ENCODE measurements at places on chromosomes 5 and 9.

- DNase-seq, result no peak
Observed at GRCh38 chr9:129068990-129069861, 11.7 kb upstream of the DOLPP1 start.

GRCh38 chr5:123949807-123950340, 437.9 kb downstream of the CSNK1G3 start:
- no peak for DNase-seq

GRCh38 chr5:171093598-171093997, 215.4 kb upstream of the TLX3 start:
- DNase-seq, result no peak

DNA sequence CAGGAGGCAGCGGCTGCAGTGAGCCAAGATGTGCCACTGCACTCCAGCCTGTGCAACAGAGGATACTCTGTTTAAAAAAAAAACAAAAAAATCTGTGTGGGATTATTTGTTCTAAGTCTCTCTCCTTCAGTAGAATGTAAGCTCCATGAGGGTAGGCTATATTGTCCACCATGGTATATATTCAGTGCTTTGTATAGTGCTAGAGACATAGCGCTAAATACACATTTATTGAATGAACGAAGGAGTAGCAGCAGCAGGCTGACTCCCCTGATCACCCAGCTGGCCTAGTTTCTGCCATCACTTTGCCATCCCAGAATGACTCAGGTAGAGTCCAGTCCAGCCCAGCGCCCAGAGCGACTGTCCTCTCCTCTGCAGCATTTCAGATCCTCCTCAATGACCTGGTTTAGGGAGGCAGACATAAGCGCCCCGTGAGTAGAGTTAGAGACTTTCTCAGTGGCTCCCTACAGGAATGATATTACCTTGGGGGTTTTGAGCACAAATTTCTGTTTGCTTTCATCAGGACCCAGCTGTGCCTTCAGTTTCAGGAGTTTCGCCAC, 716 bp downstream of the HARS1 start:
- DNase-seq, result no peak

- no peak for DNase-seq
Observed at GRCh38 chr5:15502208-15502607, 2.2 kb downstream of the FBXL7 start.

GRCh38 chr5:123264394-123264793, 158.8 kb downstream of the CEP120 start:
- no peak for DNase-seq

DNA sequence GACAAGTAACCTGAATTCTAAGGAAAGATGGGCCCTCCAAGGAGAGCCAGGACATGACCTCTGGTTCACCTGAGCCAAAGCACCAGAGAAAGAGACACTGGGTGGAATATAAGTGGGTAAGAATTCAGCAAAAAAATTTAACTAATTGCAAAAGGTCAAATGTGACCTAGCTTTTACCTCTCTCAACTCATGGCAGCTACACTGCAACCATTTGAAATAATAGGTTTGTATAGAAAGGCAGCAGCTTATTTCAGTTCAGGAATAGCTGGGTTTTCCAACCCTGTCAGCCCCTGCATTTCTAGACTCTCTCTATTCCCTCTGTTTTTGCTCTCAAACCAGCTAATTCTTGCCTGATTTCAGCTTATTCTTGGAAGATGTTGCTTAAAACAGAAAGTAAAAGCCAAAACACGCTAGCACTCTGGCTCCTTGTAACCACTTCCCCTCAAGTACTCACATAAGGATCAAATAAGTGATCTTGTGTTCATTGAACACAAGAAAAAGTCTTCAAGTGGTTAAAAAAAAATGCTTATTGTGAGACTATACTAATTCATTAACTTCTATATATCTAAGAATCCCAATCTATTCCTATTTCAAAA, 101.1 kb upstream of the NR4A3 start:
- DNase-seq, result no peak

DNA sequence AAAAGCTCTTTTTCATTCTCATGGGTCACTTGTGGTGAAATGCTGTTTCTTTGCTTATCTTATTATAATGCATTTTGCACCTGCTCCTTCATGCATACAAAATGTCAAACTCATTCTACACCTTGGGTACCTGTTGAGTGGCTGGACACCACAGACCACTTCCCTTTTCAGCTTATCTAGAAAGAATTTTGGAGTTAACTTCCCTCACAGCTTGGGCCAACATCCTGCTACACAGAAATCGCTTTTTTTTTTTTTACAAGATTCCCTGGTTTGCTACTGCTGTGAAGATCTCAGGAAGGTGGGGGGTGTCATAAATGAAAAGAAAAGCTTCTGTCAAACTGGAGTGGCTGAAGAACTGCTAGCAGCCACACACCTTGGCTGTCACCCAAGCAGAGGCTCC, 2.6 kb downstream of the REXO4 start:
- DNase-seq, result no peak

- DNase-seq, result no peak
Observed at GRCh38 chr5:36901856-36902255, 25.3 kb downstream of the NIPBL start.

- no peak for DNase-seq
Observed at GRCh38 chr5:43016217-43016779, 23.8 kb downstream of the ANXA2R start.

DNA sequence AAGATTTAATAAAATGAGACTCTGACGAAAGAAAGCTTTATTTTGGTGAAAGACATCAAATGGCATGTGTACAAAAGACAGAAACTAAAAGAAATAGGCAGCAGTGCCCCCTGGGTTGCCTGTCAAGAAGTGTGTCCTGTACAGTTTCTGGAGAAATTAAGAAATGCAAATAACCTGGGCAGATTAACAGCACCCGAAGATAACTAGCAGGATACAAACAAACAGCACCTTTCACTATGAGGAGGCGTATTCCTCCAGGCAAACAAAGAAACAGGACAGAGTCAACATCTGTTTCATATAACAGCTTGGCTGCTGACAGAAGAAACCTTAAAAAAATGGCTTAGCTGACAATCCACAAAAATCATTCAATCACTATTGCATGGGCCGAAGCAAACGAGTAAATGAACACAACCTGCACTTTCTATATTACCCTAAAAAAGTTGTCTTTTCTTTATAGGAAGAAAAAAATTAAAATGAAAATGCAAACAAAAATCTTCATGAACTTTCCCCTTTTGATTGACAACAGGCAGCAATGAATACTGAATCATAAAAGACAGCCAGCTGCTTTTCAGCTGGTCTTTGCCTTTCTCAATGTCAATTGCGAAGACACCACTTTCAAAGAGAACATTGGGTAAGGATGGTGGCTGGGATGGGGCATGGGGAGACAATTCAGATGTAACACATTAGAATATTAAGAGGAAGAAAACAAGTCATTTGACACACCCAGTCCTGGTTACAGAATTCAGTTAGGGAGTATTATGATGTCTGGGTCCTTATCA, 162.1 kb downstream of the ARL15 start:
- no peak for DNase-seq

GRCh38 chr5:96344678-96345577, 88.1 kb downstream of the PCSK1 start:
- no peak for DNase-seq

- DNase-seq, result no peak
Observed at GRCh38 chr5:135975122-135975521, 20.3 kb upstream of the LECT2 start.

DNA sequence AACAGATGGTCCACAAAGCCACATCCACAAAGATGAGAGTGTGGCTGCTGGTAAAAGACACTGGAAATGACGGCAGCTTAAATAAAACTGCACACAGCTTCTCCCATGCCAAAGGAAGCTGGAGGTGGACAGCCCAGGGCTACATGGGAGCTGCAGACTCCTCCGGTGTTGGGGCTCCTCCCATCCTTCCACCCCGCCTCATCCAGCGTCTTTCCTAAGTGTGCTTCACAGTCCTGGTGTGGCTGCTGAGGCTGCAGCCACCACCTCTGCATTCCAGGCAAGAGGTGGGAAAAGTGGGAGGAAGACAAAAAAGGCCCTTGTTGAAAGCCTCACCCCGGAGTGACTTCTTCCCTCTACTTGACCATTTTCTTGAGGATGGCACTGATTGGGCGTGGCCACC, 37.0 kb upstream of the IRX4 start:
- DNase-seq, result no peak

GRCh38 chr9:86128235-86128822, 29.0 kb upstream of the GOLM1 start:
- no peak for DNase-seq

GRCh38 chr9:93898502-93899426, 56.4 kb downstream of the BARX1 start:
- DNase-seq, result no peak

GRCh38 chr5:139524940-139525585, 36.1 kb upstream of the UBE2D2 start:
- DNase-seq, result no peak

DNA sequence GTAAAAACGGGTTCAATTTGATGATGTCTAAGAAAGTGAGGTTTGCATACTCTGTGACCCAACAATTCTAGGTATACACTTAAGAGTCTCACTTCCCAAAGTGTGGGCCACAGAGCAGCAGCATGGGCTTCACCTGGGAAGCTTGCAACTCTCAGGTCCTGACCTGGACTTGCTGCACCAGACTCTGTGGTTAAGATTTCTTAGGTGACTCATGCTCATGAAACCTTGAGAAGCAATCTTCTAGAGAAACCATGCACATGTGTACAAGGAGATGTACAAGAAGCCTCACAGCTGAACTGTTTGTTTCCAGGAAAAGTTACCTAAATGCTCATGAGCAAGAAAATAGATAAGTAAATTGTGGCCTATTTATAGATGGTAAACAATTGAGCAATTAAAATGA, 30.0 kb downstream of the DNAJC21 start:
- no peak for DNase-seq

DNA sequence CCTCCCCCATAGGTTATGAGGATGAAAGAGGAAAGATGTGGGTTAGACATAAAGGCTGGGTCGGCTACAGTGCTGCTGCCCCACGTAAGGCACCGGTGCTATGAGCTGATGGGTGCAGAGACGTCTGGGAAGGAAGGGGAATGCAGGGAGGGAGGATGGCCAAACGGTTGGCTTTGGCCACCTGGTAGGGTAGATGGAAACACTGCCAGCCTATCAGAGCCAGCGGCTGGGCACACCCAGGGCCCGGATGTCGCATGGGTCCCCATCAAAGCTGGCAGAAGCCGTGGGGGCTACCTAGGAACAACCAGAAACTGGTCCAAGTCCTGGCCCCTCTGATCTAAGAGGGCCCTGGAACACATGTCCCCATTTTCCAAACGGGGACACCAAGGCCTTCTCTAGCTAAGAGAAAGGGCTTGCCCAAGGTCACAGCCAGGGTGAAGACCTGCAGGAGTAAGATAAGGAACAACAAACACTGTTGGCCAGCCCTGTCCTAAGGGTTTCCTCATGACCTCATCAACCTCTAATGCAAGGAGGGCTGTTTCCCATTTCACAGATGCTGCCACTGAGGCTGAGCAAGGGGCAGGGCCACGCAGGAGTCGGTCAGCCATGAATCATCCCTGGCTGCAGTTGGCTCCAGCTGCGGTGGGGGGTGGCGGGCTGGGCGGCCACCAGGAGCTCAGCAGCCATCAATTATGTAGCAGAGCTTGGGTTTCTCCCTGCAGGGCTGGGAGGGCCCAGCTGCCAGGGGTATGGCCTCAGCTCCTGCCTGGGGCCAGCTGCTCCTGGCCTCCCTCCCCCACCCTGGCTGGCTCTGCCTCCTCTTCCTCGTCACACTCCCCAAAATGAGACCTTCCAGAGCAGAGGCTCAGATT, 4.9 kb downstream of the SH3GLB2 start:
- no peak for DNase-seq

DNA sequence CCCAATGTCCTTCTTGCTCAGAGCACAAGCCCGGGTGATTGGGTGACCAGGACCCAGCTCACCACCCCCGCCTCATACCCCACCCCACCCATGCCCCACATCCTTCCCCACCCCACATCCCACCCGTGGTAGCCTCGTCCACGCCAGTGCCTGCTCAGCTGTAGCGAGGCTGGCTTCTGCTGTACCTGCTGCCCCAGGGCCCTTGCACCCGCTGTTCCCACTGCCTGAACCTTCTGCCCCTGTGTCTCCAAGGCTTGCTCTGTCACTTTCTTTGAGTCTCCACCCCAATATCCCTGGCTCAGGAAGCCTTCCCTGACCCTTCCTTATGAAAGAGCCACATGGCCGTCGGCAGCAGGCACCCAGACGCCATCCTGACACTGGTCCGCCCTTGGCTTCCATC, 3.1 kb upstream of the NACC2 start:
- no peak for DNase-seq

DNA sequence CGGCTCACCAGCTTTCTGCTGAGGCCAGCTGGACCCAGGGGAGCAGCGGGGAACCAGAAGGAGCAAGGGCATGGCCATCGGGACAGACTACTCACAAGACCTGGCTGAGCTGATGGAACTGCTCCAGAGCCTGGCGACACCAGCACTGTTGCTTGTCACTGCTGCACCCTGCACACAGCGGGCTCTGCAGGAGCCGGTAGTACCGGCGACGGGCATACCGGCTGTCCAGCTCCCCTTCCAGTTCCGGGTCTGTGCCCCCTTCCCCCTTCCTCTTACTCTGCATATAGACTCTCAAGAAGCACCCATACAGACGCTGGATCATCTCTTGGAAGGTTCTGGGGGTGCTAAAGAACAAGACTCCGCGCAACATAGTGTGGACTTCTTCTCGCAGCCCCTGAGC, 974 bp downstream of the ANAPC2 start:
- DNase-seq, result no peak

Measured in activated CD4-positive, alpha-beta T cell treated with anti-CD3 and anti-CD28 coated beads for 24 hours (primary cell).